ENCODE measurements at places on chromosomes 1 and 21. TPM values are rescaled to one million over a fixed set of nuclear protein-coding genes. Genes with fewer than 3 reads are reported as not detected.

Gene OR2L8
- not detected for total RNA-seq

Gene INKA2
- total RNA-seq: 3.2 TPM

Gene SPRR2A
- total RNA-seq: 3.5 TPM

Gene CLDN17
- total RNA-seq: not detected

Gene SPATA21
- not detected for total RNA-seq

DNA sequence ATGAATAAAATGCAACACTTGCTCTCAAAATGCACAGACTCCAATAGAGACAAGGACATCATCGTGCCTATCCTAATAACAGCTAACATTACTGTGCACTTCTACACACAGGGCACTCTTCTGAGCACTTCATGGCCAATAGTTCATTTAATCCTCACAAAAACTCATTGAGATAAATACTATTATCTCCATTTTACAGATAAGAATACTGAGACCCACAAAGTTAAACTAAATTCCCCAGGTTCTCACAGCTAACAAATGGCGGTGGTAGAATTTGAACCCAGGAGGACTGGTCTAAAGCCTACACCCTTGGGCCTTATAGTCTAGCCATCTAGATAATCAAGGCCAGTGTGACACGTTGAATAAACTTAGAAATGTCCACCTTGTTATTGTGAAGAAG lies 328.6 kb downstream of the RRAGC start:
- no peak for DNase-seq

DNA sequence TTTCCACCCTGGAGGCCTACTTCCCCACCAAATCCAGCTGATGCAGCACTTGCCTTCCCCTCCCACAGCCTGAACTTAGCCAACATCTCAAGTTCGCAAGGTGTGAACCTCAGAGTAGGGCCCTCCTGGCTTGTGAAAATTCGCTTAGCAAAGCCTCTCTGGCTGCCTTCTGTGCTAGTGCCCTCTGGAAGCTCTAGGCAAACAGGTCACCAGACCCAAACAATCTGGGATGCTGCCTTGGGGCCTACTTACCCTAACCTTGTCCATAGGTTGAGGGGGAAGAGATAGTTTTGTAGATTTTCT lies 30.3 kb upstream of the TRABD2B start:
- DNase-seq: no peak

DNA sequence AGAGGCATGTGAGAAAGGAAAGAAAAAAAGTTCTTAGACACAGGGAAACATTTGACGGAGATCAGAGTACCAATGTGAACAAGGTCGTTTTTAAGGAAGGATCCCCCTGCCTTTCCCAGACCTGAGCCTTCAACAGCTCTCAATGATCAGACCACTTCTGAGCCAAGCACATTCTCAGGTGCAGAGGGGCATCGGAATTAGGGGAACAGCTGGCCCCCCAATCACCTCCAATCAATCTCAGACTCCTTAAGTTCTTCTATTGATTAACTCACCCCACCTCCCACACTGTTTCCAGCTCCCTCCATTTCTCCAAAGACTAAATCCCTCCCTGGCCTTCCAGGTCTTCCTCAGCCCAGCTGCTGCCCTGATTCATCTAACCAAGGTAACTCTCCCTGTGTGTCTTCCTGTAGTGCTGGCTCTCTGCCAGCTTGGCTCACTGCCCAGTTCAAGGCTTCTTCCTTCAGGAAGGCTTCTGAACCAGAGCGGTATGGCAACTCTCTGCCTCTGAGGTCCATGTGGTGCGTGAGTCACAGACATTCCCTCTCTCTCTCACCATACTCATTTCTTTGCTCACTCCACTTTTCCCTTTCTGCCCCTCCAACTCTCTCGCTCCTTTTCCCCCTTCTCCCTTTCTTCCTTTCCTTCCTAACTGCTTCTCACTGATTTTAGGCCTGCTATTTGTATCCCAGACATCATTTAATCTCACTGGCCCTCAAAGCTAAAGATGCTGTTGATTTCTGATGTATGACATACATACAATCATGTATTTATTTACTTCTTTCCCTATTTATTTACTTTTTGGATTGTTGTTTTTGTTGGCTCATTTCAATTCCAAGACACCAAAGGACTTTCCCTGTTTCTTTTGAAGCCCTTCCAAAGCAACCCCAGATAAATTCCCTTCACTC lies 18.1 kb downstream of the CFAP45 start:
- peak; percentile 100 for DNase-seq

GRCh38 chr1:198024782-198025181 lies 107.6 kb downstream of the LHX9 start:
- peak; percentile 49 for DNase-seq

GRCh38 chr21:27250366-27250765 lies 283.5 kb upstream of the ADAMTS5 start:
- no peak for DNase-seq

- DNase-seq: peak; percentile 93
Measured at GRCh38 chr21:15293240-15293639, 228.4 kb upstream of the NRIP1 start.

DNA sequence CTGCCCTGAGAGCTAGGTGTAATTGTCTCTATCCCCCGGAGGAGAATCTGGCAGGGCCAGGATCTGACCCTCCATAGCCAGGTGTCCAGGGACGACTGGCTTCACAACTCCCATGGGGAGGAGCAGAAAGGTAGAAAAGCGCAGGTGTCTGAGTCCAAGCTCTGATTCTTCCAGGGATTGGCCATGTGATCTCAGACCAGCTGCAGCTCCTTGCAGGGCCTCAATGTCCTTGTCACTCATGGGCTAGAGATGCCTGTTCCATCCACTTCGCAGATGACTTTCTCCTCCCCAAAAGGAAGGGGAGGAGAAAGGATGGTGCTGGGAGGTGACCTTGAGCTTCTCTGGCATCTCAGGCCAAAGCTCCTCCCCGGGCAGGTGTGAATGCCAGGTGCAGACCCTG lies 22.7 kb downstream of the HSPG2 start:
- no peak for DNase-seq

GRCh38 chr1:19401535-19401889 lies 83.8 kb downstream of the CAPZB start:
- no peak for DNase-seq

DNA sequence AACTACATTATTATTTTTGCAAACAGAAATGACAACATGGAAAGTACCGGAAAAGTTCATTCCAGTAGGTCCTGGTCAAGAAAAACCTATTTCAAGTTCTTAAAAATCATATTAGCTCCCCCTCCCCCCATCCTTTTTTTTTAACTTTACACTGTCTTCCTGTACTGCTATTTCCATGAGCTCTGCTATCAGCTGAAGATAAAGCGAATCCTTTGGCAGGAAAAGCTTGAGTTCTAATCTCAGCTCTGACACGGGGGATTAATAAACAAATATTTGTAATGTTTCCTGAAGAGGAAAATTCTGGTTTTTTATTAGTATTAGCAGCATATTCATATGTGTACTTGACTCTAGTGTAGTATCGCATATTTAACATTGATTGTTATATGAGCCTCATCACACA lies 190.7 kb upstream of the ESRRG start:
- no peak for DNase-seq

DNA sequence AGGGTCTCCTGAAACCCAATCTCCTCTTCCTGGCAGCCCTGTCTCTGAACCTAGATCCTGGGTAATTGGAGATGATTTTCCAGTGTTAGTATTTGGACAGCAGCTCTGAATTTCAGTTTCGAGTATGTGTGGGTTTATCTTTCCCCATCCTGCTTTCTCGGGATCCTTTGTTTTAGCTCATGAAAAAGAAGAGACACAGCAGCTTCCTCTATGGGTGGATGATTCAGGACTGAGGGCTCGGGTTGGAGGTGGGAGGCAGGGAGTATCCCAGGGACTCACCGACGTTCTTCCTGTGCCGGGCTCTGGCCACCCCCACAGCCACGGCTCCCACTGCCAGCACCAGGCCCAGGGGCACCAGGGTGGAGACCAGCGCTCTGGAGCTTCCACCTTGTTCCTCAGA lies 10.4 kb upstream of the FCMR start:
- DNase-seq: no peak

DNA sequence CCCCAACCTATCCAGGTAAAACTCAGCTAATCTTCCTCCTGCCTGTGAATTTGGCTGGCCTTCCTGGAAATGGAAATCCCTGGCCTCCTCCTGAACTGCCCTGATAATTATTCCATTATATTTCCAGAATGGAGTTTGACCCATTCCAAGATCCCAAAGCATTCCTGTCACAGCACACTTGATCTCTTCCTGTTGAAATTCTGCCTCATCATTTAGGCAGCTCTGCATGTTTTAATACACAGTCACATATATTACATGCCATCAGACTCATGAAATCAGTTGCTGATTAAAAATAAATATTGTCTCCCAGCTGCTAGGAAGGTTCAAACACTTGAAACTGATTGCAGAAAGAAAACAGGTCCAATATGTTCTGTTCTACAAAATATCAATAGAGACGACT lies 148.2 kb upstream of the PALMD start:
- DNase-seq: no peak

- peak; percentile 70 for DNase-seq
Measured at GRCh38 chr1:187942986-187943385, 1114.2 kb downstream of the PLA2G4A start.

- DNase-seq: no peak
Measured at GRCh38 chr1:22582661-22583635, 19.7 kb downstream of the EPHA8 start.

- no peak for DNase-seq
Measured at GRCh38 chr1:56461158-56462127, 117.9 kb downstream of the PLPP3 start.

DNA sequence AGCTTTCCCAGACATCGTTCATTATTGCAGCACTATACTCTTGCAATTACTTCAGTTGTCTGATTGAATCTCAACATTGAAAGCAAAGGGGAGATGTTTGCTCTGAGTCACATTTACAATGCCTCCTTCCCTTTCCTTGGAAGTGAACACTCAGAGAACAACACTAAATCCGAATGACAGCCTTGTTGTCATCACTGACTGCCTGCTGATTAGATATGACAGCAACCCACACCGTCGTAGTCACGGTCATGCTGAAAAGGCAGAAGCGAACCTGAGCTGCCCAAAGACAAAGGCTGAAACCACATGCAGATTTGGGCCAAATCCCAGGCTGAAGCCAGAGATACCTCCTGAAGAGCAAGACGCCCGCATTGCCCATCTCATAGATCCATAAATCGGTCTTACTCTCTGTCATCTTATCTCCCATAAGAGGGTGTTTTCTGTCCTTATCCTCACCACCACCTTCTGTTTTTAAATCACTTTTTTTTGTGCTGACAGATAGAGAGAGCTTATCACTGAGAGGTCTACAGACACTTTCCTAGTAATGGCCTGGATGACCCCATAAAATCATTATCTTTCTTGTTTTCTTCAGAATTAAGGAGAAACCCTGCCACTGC lies 47.5 kb downstream of the TMCO4 start:
- no peak for DNase-seq

- no peak for DNase-seq
Measured at GRCh38 chr1:59302871-59303270, 6.0 kb downstream of the FGGY start.

DNA sequence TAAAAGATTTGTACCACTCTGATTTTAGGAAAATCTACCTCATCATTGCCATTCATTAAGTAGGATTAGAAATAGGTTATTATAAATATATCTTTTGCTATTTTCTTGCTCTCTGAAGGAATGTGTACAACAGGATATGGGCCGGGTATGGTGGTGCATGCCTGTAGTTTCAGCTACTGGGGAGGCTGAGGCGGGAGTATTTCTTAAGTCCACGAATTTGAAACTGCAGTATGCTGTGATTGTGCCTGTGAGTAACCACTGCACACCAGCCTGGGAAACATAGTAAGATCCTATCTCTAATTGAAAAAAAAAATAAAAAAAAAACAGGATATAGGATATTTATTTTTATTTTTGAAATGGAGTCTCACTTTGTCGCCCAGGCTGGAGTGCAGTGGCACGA lies 50.0 kb downstream of the CLIC4 start:
- no peak for DNase-seq

- no peak for DNase-seq
Measured at GRCh38 chr1:198056255-198056654, 100.5 kb upstream of the NEK7 start.

All from foreskin keratinocyte (primary cell).